ENCODE measurements at places on chromosomes 3 and 15.

DNA sequence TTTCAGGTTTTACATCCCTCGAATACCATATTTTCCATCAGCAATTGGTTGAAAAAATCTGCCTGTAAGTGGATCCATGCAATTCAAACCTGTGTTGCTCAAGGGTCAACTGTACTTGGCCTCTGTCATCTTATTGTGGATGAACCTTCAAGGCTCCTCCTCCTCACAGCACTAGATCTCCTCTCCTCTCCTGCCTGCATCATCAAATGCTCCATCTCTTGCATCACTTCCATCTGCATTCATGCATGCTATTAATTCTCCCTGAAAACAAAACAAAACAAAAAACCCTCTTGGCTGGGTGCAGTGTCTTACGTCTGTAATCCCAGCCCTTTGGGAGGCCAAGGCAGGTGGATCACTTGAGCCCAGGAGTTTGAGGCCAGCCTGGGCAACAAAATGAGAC, 10.1 kb downstream of the BCL2L10 start:
- ATAC-seq, result no peak

DNA sequence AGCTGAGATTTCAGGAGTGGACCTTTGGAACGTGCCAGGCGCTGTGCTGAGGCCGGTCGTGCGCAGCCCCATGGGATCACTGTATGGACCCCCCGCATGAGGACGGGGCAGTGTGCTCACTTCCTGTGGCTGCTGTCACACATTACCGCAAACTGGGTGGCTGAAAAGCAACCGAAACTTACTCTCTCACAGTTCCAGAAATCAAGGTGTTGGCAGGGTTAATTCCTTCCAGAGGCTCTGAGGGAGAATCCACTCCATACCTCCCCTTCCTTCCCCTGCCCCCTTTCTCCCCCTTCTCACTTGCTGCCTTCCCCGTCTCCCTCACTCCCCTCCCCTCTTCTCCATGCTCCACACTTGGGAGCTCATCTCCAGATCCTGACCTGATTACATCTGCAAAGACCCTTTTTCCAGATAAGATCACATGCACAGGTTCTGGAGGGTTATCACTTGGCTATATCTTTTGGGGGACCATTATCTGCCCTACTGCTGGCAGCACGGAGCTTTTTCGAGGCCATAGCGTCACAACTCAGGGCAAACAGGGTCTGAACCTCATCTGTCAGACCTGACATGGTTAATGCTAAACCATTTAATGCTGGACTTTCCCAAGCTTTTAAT, 41.2 kb downstream of the KLF13 start:
- no peak for ATAC-seq

- no peak for ATAC-seq
Measured at GRCh38 chr3:64134882-64135281, 90.4 kb downstream of the PRICKLE2 start.

DNA sequence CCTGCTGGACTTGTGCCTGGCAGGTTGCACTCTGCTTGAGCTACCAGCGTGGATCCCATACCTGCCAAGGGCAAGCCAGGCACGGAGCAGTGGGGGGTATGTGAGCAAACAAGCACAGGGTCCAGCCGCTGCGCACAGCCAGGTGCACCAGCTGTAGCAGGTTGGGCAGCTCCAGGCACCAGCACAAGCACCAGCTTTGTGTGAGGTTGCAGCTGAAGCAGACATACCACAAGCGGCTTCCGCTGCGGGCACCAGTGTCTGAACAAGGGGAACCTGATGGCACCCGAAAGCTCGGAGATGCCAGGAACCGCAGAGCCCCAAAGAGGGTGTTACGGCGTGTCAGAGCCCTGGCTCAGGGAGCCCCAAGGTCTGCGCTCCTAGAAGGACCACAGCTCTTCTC, 472.7 kb upstream of the ARL6 start:
- no peak for ATAC-seq

GRCh38 chr3:18233987-18234716, 191.0 kb downstream of the SATB1 start:
- ATAC-seq, result no peak

DNA sequence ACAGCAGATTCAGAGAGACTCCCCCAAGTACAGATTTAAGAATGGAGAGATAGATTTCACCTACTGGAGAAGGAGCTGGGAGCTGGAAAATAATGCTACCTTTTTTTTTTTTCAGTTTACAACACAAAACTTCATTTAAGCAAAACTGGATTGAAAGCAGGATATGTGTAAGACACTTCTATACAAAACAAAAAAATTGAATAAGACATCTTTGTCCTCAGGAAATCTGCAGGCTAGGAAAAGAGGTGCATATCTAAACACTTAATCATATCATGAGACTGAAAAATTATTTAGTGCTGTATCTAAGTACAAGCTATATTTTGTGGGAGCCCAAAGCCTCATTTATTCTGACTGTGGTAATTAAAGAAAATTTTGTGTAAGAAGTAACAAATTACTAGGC, 516.1 kb downstream of the ZIC1 start:
- ATAC-seq, result no peak

GRCh38 chr3:195411836-195412235, 31.0 kb downstream of the ACAP2 start:
- ATAC-seq, result no peak

DNA sequence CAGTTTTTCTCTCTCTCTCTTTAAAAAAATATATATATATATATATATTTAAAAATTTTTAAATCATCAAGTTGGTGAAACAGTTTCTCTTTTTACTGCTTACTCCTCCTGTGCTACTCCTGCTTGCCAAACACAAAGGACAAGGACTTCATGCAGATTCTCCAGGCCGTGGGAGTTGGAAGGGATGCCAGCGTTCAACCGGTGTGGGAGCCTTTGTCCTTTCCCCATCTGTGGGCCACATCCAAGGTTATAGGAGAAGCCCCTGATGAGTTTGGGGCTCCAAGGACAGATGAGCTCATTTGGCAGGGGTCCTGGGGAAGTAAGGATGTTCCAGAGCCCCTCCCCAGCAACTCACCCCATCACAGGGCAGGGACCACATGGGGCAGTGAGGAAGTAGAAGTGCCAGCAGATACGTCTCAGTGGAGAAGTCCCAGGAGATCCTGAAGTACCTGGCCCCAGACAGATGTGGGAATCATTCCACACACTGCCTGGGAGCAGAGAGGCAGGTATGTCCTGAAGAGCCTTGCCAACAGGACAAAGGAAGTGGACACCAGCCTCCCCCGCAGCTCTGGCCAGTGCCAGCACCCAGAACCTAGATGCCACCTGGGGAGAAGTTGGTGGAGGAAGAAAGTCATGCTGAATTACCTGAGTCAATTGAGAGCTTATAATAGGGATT, 36.6 kb downstream of the CCK start:
- no peak for ATAC-seq

- ATAC-seq, result no peak
Measured at GRCh38 chr3:59212128-59212779, 162.4 kb upstream of the CFAP20DC start.
